ENCODE measurements at places on chromosomes 4 and X.

DNA sequence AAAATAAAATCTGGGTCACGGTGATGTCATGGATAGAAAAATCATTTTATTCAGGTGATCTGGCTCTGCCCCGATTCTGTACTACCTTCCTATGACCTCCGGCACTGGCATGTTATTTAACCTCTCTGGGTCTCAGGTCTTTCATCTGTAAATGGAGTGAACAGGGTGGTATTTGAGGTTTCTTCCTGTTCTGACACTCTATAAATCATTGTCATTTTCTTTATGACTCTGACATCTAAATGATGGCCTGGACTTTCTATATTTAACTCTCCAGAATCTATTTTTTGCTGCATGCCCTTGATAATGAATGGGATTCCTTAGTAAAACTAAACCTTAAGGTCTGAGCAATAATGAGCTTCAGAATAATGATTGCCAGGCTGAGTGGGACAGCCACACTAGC lies 422.0 kb upstream of the CNKSR2 start:
- no peak for DNase-seq

GRCh38 chr4:183264614-183265013 lies 55.5 kb downstream of the CLDN22 start:
- no peak for DNase-seq

GRCh38 chr4:189279188-189279587 lies 661.5 kb upstream of the FRG1 start:
- DNase-seq, result no peak

- DNase-seq, result no peak
These were observed 246.5 kb downstream of the PPP1R2C start for GRCh38 chrX:42531441-42531840.

GRCh38 chrX:47204970-47205369 lies 11.3 kb downstream of the UBA1 start:
- DNase-seq, result no peak

DNA sequence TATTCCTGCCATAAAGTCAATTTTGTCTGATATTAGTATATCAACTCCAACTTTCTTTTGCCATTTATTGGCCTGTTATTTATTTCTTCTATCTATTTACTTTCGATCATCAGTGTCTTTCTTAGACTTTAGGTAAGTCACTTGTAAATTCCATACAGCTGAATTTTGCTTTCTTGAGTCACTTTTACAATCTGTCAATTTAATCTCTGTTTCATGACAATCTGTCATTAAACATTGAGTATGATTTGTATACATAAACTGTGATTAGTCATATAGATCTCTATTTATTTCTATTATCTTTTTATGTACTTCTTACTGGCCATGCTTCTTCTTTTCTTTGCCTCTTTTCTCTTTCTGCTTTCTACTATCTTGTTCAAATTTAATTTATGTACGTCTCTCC lies 160.1 kb downstream of the TMA16 start:
- DNase-seq, result no peak

All from activated naive CD8-positive, alpha-beta T cell treated with anti-CD3 and anti-CD28 coated beads, Interleukin-2, amount 10 ng/mL, durations not matched to agents 7 days and 5 days (primary cell).